ENCODE measurements at places on chromosomes 7 and 10.
A peak's percentile ranks its signal among the peaks of the same experiment; 100 is the strongest.

DNA sequence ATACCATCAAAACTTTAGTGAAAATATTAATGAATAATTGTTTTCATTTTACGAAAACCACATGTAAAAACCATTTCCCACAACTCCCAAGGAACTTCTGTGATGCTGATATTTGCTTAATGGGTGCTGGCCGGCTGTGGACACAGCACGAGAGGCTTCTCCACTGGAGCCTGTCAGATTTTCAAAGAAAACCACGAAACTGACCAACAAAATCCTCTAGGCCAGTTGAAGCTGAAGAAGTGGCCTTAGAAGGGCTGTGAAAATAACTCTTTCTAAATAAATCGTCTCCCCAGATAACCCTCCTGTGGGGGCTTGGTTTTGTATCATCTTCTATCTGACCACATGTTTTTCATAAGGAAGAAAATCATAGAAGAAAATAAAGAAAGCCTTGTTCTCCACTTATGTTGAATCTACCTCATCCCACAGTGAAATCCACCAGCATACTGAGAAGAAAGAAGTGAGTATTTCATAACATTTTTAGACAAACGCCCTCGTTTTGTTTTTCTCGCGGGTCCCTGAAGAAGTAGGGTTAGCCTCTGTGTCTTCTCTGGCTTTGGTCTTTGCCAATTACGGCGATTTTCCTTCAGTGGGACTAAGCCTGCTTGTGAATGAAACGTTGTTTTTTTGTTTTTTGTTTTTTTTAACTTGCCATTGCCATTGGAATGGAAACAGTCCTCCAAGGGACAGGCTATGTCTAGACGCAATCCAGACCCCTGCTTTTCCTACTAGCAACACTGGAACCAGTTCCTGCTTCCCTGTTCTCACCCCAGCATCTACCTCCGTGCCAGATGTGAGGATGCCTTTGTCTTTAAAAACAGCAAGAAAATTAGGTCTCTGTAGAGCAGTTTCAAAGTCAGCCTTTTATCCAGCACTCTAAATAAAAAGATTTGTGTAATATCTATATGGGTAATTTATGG is 123.9 kb downstream of the ADAM12 start:
- no peak for DNase-seq

- DNase-seq, result no peak
Measured at GRCh38 chr10:7015457-7015856, 395.4 kb downstream of the SFMBT2 start.

GRCh38 chr7:79528421-79528820 is 75.0 kb upstream of the MAGI2 start:
- DNase-seq, result peak; percentile 19

GRCh38 chr10:128411643-128412042 is 285.4 kb upstream of the MKI67 start:
- DNase-seq, result no peak

DNA sequence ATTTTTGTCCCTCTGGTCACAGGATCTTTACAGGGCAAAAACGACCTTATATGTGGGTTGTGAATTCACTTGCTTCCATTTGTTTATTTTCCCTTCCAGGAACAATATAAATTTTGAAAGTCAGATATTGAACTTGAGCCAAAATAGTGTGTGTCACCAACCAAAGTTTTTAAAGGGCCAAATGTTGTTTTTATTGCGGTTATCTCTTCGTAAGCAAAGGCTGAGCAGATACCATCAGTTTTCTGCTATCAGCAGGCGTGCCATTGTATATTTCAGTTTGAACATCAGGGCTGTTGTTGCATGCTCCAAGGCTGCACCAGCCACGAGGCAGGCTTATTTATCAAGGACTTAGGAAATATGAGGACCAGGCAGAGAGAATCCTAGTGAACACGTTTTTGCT is 160.3 kb downstream of the PAXIP1 start:
- no peak for DNase-seq

DNA sequence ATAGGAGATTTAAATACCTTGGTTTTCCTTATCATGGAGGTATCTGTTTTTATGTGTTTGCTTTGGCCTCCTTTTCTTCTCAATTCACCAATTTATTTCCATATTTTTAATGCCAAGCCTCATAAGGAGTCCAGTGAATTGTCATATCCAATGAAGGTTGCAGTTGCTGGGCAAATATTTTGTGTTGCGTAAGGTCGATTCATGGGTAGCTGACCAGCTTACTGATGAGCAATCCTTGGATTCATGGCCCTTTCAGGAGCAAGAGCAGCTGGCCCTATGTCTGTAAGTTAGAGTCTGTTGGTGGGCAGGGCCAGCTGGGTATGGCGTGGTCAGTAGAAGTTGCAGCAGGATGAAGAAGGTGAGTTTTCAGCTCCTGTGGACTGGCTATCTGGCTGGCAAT is 182.9 kb downstream of the PFKFB3 start:
- no peak for DNase-seq

GRCh38 chr7:139127648-139128047 is 18.1 kb upstream of the ZC3HAV1 start:
- peak; percentile 53 for DNase-seq

GRCh38 chr10:22319547-22319979 is 1.3 kb upstream of the BMI1 start:
- DNase-seq, result no peak

GRCh38 chr7:129951226-129952085 is 1.3 kb downstream of the UBE2H start:
- DNase-seq, result peak; percentile 47

- peak; percentile 46 for DNase-seq
Measured at GRCh38 chr10:62462461-62462860, 88.3 kb downstream of the ZNF365 start.

DNA sequence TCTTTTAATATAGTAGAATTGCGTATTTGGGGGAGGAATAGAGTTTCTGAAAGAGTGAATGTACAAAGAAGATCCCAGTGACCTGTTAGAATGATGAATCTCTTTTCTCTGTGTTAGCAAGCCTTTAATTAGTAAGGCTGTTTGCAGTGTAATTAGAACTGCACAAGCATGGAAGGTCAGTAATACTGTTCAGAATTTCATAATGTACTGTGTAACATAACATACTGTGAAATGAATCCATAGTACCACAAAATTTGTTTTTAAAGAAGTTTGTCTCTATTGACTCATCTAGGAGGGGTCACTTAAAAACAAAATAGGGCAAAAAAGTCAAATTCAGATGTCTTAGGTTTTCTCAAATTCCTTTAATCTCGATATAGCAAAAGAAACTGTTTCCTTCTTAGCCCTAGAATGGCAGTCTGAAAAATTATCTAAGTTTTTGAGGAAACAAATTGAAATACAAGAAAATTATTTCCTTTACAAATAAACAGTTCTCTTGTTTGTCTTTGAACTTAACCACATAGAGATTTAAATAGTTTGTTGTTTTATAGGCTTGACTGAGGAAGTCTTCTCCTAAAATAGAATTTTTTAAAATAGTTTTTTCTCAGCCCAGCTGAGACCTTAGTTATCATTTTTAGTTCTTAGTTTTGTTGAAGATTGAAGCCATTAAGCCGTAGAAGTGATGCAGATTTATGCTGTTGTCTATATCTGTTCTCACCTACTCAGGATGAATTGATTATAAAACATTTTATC is 12.5 kb downstream of the ADK start:
- DNase-seq, result no peak

- no peak for DNase-seq
Measured at GRCh38 chr7:6161463-6162330, 110.7 kb downstream of the CYTH3 start.

- DNase-seq, result no peak
Measured at GRCh38 chr7:99493823-99494222, 6.3 kb downstream of the ZNF394 start.

- no peak for DNase-seq
Measured at GRCh38 chr7:108376206-108376605, 80.0 kb downstream of the NRCAM start.

GRCh38 chr10:62511238-62511637 is 137.1 kb downstream of the ZNF365 start:
- no peak for DNase-seq

DNA sequence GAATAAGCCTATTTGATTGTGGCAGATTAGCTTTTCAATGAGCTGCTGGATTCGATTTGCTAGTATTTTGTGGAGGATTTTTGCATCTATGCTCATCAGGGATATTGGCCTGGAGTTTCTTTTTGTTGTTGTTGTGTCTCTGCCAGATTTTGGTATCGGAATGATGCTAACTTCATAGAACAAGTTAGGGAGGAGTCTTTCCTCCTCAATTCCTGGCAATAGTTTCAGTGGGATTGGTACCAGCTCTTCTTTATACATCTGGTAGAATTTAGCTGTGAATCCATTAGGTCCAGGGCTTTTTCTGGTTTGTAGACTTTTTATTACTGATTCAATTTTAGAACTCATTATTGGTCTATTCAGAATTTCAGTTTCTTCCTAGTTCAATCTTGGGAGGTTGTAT is 43.4 kb upstream of the KLF14 start:
- no peak for DNase-seq

DNA sequence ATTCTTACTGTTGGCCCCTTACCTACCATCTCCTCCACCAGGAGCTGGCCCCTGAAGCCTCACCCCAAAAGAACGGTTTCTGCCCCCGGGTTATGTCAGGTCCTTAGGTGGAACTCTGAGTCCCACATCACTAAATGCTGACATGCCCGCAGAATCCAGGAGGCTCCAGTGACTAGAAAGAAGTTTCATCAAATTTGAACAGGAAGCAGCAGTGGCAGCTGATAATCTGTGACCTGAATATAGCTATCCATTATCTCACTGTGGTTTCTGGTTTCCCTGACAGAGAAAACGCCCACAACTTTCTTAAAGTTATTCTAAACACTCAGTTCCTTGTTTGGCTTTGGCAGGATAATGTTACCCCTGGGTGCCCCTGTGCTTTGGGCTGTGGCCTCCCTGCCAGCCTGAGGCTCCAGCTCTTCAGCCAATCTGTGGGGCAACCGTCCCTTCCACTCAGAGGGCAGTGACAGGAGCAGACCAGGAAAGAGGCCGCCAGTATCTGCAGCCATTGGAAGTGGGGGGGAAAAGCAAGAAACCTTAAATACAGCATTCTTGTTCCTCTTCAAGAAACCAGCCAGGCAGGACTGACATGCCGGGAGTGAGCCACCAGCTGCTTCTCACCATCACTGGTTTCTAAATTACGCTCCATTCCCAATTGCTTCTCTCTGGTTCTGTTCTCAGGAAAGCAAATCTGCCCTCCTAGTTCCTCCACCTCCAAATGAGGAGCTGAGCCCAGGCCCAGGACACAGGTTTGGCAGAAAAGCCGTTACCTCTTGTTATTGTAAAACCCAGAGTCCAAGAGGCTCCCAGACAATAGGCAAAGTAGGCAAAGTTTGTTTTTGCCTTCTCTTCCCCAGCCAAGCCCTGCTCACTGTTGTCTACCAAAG is 41.2 kb upstream of the VCL start:
- DNase-seq, result peak; percentile 92

DNA sequence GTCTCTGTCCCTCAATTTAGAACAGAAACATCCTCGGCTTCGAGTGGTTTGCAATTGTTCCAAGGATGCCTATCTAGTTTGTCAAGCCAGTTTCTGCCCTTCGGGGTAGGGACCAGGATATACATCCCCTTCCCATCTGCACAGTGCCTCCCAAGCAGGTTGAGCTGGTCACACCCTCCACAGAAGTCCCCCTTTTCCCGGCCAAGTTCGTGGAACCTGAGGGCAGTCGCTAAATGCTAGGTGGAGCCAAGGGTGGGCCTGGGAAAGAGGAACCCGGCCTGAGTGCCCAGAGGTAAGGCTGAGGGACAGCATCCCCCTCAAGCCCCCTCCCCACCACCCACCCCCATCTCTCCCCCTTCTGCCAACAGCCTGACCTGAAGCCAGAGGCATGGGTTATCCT is 62.4 kb upstream of the NANOS1 start:
- no peak for DNase-seq

DNA sequence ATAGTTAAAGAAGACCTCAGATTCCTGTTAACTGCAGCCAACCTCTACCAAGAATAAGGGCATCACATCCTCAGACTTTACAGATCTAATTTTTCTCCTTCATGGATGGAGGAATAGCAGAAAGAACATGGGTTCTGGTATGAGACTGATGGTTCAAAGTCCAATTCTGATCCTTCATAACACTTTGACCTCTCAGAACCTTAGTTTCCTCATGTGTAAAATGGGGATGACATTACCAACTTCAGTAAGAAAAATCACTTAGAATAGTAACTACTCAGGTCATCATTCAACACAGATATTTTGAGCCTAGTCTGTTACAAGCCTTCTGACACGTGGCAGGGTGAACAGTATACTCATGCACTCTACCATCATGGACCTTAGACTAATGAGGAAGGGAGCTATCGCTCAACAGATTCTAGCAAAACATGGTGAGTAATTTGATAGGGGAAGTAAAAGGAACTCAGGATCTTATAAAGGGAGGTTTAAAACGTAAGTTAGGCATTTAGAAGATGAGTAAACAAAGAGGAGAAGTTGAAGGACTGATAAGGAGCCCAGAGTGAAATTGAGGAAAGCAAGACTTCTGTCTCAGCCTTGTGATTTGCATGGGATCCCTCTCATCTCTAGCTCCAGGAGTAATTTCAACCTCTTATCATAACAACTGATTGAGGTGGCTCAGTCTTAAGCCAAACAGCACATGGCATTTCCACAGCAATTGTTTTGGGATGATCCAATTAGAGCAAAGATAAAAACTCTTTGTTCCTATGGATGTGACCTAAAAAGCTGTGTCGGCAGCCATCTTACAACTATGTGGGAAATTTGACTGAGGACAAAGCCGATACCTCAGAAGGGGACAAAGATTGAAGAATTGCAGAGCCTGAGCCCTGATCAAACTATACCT is 69.2 kb upstream of the TCF7L2 start:
- DNase-seq, result no peak

DNA sequence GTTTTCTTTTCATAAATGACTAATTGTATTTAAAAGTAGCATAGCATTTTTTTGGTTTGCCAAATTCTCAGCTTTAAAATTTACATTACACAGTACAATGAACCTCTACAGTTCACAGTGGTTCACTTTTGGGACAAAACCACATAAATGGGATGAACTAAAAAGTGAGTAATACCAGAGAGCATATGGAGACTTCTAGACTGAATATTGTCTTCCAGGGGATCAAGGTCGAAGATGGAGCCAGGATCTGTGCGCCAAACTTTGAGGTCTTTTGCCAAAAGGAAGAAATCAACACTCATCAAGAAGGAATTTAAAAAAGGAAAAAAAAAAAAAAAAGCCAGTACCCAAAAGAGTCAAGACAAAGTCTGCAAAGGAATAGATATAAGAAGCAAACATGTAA is 87.5 kb downstream of the NEBL start:
- no peak for DNase-seq

GRCh38 chr7:151429560-151430331 is 10.2 kb downstream of the CRYGN start:
- DNase-seq, result peak; percentile 49
